ENCODE measurements at places on chromosomes 3 and 15.

DNA sequence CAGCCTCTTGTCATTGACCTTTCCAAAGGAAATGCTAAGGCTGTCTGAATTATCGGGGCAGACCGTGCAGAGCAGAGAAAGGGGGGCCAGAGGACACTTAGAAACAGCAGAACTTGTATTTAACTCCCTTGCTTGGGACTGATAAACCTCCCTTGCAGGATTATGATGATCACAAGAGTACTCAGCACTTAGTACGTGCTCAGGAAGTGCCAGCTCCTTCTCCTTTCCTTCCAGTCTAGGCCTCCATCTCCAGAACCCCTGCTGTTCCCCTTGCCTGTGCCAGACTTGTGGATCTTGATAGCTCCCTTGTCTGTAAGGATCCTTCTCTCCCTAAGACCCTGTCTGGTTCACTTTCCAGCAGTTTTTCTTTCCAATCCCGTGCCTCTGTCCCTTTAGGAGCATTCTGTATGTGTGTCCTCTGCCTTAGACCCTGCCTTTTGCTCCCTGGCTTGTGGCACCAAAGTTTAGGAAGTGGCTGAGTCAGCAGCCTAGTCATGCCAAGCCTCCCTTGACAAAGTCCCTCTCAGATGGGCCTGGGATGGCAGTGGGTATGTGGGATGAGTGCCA lies 747 bp downstream of the SORD start:
- no peak for DNase-seq

- no peak for DNase-seq
These were observed 535.6 kb upstream of the AGTR1 start for GRCh38 chr3:148162132-148162531.

- DNase-seq, result peak; percentile 70
These were observed at the start of gene ATR for GRCh38 chr3:142578329-142579223. ATR (minus strand) TSS chr3:142578733; CDS start chr3:142578704, 29 bp downstream.

DNA sequence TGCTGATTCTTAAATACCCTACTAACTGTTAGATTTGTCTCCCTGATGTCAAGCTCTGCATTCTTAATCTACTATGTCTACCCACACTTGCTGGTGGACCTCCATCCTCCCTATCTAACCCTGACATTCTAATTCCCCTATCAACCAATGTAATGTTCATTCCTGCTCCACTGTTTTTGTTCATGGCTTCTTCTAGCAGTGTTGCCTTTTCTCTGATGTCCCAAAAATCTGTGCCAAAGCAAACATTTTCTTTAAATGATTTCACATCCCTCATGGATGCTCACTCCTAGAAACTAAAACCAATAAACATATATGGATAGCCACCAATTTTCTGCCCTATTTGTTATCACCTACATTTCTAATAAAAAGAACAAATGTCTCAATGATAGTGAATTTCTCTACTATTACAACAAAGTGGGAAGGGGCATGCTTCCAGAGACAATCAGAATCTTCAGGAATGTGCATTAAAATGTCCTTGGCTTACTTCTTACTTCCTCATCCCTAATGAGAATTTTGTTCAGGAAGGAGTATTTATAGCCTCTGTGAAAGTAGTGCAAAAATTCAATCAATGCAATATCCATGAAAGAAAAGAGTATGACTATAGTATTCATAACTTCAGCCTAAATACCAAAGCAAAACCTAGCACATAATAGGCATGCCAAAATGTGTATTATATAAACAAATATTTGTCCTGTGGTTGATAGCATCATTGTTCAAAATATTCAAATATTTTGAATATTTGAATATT lies 273.3 kb downstream of the ZNF385D start:
- no peak for DNase-seq

DNA sequence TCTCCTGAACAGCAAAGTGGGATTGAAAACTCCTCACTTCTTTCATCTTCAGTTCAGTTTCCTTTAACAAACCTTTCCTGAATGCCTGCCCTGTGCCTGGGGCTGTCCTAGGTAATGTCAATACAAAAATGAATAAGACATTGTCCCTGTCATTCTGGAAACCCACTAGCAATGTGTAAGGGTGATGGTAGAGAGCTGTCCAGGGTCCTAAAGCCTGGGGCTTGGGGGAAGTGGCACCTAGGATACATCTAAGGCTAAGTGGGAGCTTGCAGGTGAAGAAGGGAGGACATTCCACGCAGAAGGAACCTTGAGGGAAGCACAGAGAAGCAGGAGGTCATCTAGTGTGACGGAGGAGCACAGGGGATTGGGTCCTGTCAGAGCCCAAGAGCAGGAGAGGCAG lies 212.7 kb upstream of the PPP2R3A start:
- DNase-seq, result no peak

DNA sequence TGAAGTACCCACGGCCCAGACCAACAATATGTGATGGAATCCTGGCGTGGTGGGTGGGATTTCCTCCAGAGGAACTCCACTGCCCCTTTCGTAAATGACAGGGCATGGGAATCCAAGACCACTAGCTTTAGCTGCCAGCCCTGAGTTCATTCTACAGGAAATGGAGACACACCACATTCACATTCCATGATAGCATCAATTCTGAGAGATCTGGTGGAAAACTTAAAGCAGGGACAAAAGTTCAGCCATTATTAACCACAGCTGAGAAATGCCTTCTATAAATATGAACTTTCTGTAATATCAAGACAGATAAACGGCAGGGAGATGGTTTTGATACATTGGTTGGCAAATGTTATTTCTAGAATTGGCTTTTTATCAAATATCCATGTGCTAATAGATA lies 98.2 kb downstream of the FBN1 start:
- peak; percentile 21 for DNase-seq

DNA sequence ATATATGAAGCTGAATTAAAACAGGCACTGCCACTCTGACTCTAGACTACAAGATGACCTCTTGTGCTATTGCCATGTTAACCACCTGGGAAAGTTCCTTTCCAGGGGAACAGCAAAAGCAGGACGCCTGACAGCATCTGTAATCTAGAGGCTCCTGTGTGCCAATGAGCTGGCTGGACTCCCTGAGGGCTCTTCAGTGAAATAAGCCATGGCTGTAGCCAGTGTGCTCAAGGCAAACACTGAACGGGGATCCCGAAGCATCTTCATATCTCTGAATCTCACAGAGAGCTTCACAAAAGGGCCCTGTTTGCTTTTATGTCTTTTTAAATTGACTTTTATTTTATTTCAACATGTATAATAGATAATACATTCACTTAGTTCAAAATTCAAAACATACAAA lies 57.2 kb downstream of the BFSP2 start:
- no peak for DNase-seq

GRCh38 chr3:42052484-42053351 lies 38.4 kb upstream of the TRAK1 start:
- DNase-seq, result no peak

GRCh38 chr15:90221246-90221900 lies 12.4 kb downstream of the CIB1 start:
- DNase-seq, result peak; percentile 55

- no peak for DNase-seq
These were observed 233.0 kb downstream of the EPHA3 start for GRCh38 chr3:89340408-89340807.

DNA sequence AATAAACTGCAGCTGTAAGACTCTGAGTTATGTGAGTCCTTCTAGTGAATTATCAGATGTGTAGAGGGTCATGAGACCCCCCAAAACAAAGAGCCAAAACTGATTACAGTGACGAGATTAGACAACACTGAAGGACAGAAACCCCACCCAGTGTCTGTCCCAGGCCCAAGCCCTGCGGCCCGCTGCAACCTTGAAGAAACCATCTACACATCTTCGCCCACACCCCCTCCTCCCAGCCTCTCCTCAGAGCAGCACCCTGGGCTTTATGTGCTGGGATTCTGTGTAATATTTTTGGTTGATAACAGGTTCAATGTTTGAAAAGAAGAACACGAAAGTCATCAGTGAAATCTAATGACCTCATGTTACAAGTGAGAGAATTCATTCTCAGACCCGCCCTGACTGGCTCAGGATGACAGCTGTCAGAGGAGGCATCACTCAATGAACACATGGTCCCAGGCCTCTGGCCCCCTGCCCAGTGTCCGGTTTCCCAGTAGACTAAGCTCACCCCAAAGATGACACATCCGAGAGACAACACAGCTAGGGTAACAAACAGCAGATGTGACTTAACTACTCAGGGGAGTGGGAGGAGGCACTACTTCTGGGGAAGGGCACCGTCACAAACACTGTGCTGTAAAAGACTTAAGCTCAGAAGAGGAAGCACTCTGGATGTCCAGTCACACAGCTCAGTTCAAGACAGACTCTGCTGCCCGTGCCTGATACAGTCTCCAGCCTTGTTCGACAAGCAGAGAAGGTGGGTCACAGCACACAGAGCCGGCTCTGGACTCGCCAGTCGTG lies 48.9 kb downstream of the NIPA2 start:
- no peak for DNase-seq

DNA sequence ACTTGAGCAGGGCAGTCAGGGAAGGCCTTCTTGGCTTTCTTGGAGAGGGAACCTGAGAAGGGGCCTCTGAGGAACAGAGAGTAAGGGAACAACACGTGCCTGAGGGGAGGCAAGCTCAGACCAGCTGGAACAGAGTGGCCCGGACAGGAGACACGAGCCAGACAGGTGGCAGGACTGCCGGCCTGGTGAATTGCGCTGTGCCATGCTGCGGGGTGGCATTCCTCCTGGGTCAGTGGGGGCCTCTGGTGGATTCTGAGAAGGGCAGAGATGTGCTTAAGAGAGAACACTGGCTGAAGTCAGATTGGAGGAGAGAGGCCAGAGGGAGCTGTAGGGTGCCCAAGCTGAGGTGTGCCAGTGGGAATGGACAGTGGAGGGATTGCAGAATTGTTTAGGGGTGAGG lies 4.9 kb downstream of the CHAC1 start:
- DNase-seq, result no peak

DNA sequence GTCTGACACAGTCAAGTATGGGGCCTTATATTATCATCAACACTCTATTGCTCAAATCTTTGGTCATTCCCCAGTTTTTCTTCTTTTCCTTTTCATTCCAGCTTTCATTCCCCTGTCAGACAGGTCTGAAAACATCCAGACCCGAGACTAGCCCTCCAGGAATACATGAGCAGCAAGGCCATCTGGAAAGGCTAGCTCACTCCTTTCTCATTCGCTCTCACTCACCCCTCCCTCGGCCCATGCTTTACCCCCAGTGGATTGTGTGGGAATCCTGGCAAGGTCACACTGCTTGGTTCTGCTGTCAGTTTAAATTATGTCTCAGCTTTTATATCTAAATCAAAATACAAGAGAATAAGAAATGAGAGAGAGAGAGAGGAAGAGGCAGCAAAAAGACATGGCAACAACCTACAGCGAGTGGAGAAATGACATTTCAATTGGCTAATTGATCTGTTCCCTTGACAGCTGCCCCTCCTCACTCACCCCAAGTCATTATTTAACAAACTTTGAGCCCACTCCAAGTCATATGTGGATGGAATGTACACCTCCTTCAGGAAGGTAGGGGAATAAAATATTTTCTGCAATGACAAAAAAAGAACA lies 962.2 kb downstream of the TUSC7 start:
- no peak for DNase-seq

DNA sequence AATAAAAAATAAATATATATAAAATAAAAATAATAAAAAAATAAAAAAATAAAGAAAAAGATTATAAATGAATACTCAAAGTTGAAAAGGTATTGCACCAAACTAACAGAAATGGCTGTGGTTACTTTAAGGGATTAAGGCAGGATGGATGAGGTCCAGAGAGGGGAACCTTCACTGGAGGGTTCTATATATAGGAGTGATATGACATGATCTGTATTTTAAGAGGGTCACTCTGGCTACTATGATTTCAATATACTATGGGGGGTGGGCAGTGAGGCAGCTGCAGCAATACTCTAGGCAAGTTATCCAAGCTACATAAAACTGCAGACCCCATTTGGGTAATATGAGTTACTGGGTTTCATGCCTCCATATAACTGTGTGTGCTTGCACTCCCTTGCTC lies 24.6 kb downstream of the ACAD11 start:
- no peak for DNase-seq
